ENCODE measurements at places on chromosomes 2 and 18.

DNA sequence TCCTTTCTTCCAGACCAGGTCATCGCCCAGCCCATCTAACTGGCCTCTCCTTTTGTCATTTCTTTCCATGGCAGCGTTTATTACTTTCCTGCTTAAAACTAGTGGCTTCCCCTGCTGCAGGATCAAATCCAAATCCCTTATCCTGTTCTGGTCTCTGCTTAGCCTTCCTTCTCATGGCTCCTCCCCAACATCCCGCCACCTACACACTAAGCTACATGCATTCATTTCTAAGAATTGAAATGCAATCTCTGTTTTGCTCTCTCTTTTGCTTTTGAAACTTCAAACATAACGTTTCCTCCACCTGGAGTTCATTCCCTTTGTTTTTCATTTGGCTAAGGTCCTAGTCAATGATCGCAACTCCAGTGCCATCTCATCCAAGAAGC lies 18.0 kb upstream of the DPP4 start:
- no peak for DNase-seq

GRCh38 chr2:207830778-207831438 lies 61.2 kb upstream of the FZD5 start:
- no peak for DNase-seq

- DNase-seq = no peak
Observed at GRCh38 chr18:51171223-51171622, 26.3 kb downstream of the MEX3C start.

DNA sequence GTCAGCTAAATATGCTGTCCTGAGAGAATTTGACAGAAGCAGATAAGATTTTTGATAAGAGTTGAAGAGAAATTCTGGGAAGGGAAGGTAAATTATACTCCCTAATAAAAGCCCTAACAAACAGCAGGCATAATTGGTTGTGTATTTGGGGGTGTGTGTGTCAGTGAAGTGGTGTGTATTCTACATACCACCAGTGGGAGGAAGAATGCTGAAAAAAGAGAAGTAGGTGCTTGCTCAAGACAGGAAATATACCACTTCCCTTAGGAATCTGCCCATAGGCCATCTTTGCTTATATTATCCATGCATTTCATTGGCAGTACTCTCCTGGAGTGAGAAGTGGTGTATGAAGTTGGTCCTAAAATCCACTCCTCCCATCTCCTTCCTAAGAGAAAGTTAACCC lies 76.2 kb downstream of the FMNL2 start:
- no peak for DNase-seq

DNA sequence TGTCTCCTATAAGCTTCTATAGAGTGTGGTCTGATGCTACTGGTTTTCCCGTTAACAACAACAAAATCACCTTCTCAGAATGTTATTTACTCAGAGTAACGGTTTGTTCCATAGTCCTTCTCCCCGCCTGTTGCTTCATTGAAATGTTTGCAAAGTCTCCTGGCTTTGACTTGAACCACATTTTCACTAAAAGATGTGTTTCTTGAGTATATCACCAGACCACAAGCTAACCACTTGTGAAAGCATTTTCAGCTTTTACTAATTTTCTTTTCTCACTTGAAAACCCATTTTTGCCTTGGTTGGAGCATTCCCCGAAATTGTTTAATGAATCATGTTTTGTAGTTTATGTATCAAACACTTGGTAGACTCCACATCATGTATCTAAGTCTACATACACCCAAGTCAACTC lies 121.2 kb downstream of the DPP4 start:
- DNase-seq = no peak

DNA sequence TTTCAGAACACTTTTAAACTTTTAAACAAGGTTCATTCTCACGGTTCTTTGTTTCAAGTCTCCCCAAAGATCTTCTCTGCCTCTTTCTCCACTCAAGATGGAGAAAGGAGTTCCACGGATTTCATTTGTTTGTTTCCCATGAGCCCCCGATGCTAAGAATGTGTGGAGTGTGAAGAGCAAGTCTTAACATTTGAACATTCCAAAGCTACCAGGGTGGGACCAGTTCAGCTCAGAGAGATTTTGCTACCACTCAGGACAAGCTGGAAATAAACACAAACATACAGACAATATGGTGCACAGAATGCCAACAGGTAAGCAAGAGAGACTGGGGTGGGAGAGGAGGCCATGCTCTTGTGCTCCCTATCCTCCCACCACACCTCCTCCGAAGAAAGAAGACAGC lies 56.7 kb downstream of the SPRED2 start:
- no peak for DNase-seq

- DNase-seq = no peak
Observed at GRCh38 chr2:206989311-206989710, 50.0 kb downstream of the CPO start.

- no peak for DNase-seq
Observed at GRCh38 chr2:44004735-44005602, 9.2 kb upstream of the LRPPRC start.

- DNase-seq = no peak
Observed at GRCh38 chr2:85754313-85755095, 713 bp downstream of the ATOH8 start.

- no peak for DNase-seq
Observed at GRCh38 chr2:64904413-64905329, 84.5 kb upstream of the SLC1A4 start.

DNA sequence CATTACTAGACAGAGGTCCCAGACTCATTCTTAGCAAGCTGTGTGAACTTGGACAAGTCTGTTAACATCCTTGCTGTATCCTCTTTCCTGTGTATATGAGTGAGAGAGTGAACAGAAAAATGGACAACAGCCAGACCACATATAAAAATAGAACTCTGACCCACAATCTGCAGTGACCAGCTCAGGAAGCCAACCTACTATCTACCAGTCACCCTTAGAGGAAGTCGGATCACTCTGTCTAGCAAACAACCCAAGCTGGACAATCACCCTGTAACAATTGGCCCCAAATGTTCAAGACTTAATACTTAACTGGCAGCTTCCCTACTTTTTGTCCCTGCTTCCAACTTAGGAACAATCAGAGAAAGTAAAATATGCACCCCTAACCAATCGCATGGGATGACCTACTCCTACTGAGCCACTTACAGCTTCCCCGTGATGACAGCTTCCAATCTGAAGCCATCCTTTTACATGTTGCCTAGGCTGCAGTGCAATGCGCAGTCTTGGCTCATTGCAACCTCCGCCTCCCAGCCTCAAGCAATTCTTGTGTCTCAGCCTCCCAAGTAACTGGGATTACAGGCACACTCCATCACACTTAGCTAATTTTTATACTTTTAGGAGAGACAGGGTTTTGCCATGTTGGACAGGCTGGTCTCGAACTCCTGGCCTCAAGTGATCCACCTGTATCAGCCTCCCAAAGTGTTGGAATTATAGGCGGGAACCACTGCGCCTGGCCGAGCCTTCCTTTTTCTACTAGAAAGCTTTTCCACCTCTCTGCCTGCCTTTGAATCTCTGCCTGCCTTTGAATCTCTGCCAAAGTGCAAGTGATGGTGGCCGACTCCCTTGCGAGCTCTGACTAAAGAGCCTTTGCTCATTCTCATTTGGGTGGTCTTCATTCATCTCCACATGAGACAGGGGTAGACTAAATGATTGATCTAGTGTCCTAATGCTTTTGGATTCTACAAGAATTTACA lies 158.3 kb upstream of the NDUFV2 start:
- DNase-seq = no peak

GRCh38 chr18:76379226-76380126 lies 115.6 kb downstream of the ZNF516 start:
- no peak for DNase-seq

DNA sequence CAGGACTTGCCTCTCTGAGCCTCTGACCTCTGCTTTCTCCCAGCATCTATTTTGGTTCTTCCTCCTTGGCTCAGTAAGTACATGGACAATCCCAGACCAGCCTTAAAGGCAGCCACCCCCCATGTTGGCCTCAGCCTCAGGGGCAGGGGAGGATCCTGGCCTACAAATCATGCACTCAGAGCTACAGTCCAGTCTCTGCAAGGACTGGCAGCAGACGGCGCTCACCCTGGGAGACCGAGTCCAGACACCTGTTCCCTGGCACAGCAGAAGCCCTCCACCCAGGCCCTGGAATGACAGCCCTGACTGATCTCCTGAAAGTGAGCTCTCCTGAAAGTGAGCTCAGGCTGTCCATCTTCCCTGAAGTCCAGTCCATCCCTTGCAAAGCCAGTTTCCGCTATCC lies 25.7 kb upstream of the PTPN4 start:
- DNase-seq = no peak

DNA sequence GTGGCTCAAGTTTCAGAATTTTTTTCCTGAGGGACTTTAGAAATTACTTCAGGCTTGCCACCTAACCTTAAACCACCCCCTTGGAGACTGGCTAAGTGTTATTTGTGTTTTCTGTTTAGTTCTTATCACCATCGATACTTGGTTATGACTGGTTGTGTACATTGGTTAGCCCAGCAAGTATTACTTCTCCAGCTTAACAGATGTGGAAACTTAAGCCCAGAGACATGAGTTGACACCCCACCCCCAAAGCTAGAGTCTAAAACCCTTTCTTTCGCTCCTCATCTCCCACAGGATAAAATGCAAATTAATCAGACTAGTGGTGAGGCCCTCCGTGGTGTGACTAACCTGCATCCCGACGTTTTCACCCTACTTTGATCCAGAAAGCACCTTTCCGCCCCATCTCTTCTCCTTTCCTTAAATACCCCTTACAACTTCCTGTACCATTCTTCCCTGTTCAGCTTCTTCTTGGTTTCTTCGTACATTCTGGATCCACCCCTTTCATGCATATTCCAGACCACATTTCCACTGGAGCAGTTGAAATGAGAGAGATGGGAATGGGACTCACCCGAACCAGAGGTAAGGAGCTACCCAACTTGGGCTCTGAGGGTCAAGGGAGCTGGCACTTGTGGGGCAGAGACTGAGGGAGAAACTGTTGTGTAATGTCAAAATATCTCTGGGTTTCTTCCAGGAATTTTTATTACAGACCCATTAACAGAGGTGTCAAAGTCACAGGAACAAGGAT lies 819 bp upstream of the MAP3K2 start:
- no peak for DNase-seq

DNA sequence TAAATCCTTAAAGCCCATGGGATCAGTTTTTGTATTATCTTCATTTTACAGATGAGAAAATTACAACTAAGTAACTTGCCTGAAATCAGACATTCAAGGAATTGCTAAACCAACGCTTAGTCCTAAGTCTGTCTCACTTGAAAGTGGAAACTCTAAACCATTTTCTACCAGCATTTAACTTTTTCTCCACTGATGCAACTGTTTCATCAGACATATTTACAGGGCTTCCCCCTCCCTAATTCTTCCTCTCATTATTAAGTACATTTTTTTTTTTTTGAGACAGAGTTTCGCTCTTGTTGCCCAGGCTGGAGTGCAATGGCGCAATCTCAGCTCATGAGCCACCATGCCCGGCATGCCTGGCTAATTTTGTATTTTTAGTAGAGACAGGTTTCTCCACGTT lies 88.6 kb downstream of the ACVR1C start:
- no peak for DNase-seq

DNA sequence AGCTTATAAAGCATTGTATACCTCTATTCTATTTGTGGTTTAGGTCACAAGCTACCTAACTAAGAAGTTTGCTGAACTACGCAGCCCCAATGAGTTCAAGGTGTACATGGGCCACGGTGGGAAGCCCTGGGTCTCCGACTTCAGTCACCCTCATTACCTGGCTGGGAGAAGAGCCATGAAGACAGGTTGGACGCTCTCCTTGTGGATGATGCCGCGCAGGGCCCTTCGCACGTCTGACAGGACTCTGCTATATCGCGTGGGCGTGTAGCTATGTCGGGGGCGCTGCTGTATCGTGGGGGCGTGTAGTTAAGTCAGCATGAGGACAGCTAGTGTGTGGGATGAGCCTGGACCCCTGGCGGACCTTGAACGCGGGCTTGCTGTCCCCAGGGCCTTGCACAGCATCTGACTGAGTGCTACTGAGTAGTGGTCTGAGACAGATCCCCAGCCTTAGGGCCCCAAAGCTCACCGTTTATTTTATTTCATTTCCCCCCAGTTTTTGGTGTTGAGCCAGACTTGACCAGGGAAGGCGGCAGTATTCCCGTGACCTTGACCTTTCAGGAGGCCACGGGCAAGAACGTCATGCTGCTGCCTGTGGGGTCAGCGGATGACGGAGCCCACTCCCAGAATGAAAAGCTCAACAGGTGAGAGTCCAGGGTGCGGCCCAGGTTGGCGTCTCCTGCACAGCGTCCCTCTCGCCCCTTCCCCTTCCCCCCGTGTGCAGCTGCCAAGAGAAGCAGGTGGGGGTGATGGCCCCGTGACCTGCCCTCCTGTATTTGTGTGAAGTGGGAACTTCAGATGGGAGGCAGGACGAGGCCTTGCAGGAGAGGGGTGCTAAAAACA lies 15.6 kb upstream of the CNDP1 start:
- no peak for DNase-seq

- no peak for DNase-seq
Observed at GRCh38 chr18:34221971-34222306, 2.8 kb downstream of the NOL4 start.

- DNase-seq = no peak
Observed at GRCh38 chr2:241410739-241411176, 54.7 kb downstream of the FARP2 start.

DNA sequence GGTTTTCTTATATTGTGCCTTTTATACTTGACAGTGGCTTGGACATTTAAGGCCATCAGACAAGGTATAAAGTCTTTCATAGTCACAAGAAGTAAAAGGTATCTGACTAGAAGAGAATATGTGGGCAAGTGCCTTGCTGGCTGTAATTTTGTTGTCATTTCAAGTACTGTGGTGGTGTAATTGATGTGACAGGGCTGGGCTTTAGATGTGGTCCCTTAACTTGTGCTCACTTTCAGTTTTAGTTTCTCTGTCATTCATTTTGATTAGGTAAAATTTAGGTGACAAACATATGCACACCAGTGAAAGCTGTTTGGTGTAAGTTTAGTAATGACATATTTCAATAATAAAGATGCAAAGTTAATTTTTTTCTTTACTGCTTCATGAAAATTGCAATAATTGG lies 31.2 kb upstream of the TBR1 start:
- no peak for DNase-seq

GRCh38 chr2:35986871-35987270 lies 368.7 kb upstream of the CRIM1 start:
- no peak for DNase-seq

DNA sequence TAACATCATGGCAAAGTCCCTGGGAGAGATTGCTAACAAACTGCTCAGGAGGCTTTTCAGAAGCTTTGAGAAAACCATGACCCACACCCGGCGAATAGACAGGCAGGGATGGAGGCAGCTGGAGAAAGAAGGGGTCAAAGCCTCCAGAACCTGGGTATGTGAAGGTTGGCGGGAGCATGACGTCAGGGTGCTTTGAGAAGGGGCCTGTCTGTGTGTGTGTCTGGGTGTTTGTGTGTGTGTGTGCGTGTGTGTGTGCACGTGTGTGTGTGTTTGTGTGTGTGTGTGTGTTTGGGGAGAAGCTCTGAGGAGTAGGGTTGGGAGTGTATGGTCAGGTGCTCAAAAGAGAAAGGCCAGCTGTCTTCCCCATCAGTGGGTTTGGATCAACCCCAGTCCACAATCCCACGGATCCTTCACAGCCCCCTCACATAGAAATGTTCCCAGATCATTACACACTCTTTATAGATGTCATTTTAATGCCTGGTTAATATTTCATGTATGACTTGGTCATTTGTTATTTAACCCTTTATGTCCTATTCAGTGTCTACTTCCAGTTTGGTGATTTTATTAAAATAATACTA lies 254.1 kb upstream of the SMIM21 start:
- no peak for DNase-seq

All from GM18507 (cell line).